ENCODE measurements at places on chromosomes 13 and 19.

DNA sequence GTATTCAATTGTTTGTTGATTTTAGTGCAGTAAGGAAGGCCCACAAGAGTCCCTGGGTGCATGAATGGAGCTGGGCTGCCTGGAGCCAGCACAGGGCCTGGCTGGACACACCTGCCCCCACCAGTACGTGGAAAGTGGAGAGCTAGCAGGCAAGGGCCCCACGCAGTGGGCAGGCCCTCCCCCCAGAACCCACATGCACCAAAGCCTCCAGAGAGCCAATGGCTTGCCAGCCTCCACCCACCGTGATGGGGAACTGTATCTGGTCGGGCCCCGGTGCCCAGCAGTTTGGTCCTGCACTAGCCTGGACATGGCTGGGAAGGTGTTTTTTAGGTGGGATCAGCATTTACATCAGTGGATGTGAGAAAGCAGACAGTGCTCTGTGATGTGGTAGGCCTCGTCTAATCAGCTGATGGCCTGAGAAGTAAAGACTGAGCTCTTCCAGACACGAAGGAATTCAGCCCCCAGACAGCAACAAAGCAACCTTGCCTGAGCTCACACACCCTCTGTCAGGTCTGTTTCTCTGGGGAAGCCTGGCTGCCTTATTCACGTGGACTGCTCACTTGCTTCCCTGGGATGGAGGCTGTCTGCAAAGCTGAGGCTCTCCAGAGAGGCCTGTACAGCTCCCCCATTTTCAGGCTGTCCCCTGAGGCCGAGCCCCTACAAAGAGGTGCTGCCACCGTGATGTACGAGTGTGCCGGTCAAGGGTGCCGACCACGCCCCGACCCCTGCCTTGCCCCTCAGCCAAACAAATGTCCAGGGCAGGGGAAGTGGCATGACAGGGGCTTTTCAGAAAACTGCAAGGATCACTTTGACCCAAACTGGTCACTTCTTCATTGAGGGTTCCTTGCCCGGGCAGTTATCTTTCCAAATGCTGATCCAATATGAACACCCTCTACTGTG lies 27.5 kb downstream of the RAB20 start:
- no peak for DNase-seq

- no peak for DNase-seq
These were observed 721.8 kb downstream of the PCDH9 start for GRCh38 chr13:66508153-66508909.

DNA sequence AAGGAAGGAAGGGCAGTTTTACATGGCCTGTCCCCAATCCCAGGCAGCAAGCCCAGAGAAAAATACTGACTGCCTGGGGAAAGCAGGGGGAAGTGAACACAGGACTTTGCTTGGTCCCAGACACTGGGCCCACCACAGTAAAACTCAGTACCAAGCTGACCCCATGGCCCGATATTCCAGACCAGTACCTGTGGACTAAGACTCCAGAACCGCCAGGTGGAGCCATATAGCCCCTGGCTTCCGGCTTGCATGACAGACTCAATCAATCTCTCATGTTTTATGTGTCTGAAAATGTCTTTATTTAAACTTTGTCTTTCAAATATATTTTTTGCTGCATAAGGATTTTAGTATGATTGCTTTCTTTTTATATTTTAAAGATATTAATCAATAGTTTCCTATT lies 767.9 kb upstream of the SLITRK6 start:
- DNase-seq, result no peak

DNA sequence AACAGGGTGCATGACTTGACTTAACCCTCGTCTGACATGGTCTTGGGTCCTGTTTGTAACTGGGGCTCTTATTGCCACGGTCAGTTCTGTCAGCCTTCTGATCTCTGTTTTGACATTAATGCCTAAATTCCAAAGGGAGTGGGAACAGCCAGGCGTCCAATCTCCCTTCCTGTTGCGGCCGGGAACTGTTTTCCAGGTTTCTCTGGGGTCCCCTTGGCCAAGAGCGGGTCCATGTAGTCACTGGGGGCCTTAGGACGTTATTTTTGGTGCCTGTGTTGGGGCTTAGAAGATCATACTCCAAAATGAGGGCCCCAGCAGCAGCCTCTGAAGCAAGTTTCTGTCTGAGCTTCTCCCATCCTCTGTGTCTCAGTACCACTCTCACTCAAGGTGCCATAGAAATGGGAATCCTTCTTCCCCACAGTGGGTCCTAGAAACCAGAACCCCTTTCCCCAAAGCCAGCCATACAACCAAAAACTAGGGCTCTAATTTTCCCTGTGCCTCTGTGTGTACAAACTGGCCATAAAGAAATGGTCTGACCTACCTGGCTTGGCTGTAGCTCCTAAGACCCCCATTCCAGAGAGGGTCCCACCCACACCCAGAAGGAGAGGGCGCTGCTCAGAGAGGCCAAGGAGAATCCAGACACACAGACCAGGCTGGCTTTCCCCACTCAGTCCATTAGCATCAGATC lies 50.4 kb downstream of the C13orf46 start:
- no peak for DNase-seq

DNA sequence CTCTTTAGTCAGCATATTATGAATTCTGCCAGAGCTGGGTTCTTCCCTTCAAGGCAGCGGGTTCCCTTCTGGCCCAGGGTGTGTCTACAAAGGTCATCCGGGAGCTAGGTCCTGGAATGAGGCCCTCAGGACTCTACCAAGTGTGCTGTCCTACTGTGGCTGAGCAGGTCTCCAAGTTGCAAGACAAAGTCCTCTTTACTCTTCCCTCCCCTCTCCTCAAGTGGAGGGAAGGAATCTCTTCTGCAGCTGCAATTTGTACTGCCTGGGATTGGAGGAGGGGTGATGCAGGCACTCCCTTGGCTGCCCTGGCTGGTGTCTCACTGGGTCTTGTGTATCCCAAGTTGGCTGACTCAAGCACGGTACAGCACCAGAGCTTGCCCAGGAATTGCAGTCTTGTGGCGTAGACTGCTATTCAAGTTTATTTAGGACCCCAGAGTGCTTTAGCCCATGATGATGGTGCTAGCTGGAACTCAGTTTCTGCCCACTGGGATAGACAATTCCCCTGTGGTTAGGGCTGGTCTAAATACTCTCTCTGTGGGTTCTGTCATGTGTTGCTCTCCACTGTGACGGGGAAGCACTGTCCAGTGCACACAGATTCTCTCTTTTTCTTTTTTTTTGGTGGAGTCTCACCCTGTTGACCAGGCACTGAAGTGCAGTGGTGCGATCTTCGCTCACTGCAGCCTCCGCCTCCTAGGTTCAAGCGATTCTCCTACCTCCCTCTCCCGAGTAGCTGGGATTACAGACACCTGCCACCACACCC lies 28.5 kb downstream of the RFC3 start:
- no peak for DNase-seq

- DNase-seq, result no peak
These were observed 212.2 kb upstream of the HTR2A start for GRCh38 chr13:47109028-47109427.

- no peak for DNase-seq
These were observed 17.1 kb downstream of the NAA16 start for GRCh38 chr13:41327994-41328790.

GRCh38 chr13:37456506-37456905 lies 142.1 kb downstream of the POSTN start:
- DNase-seq, result no peak

GRCh38 chr19:6223461-6224307 lies 56.1 kb downstream of the MLLT1 start:
- DNase-seq, result no peak

DNA sequence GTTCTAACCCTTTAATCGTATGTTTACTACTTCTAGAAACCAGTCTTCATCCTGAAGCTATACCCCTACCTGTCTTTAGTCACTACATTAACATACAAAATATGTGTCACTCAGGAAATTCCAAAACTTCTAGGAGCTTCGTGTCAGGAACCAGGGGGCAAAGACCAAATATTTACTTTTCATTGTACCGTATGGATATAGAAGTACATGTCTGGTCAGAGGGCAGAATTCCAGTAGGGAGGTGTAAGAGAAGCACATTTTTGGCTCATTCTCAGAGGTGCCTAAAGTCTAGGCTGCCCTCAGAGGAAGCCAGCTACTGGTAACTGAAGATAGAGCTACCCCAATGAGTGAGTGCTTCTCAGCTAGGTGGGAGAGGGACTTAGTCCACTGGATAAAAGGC lies 320.7 kb downstream of the DIAPH3 start:
- DNase-seq, result no peak

GRCh38 chr13:111461445-111462149 lies 141.2 kb downstream of the TEX29 start:
- no peak for DNase-seq
